ENCODE measurements at places on chromosomes 16 and 17.

- DNase-seq: peak; percentile 88
Measured at GRCh38 chr16:27222249-27223225, 19.2 kb downstream of the KDM8 start.

DNA sequence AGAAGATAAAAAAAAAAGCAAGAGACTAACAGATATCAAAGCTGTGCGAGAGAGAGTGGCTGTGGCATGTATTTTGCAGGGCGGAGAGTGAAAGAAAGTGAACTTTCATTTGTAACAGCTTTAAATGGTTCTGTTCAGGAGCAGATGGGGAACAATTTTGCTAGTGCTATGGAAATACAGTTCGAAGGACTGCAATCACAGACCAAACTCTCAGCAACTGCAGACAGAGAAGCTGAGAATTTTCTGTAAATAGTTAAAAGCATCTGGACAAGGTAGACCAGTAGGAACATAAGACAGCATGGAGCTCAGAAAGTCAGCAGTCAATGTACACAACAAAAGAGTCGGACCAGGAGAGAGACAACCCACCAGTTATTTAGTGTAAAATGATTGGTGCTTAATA, 62.3 kb downstream of the TBX4 start:
- no peak for DNase-seq

- DNase-seq: no peak
Measured at GRCh38 chr16:49488336-49488735, 114.7 kb downstream of the C16orf78 start.

DNA sequence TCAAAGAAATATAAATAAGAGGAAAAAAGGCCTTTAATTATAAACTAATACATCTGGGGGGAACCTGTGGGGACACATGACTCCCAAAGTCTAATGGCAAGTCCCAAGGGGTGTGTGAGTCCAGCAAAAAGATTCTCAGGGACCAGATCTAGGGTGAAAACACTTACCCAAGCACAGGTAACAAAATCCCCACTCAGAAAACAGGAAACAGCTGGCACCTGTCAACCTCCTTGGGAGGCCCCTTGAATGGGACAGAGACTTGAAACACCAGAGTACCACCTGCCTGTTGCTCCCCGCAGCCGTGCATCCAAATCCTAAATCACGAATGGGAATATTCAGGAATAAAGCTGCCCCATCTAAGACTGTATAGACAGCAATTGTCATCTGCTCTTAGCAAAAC, 461.2 kb upstream of the CDH5 start:
- DNase-seq: no peak

DNA sequence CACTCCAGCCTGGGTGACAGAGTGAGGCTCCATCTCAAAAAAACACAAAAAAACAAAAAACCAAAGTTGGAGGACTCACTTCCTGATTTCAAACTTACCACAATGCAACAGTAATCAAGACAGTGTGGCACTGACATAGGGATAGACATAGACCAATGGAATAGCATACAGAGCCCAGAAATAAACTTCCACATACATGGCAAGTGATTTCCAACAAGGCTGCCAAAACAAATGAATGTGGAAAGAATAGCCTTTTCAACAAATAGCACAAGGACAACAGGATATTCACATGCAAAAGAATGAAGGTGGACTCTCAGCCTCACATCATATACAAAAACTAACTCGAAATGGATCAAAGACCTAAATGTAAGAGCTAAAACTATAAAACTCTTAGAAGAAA, 36.8 kb upstream of the RASD1 start:
- no peak for DNase-seq

DNA sequence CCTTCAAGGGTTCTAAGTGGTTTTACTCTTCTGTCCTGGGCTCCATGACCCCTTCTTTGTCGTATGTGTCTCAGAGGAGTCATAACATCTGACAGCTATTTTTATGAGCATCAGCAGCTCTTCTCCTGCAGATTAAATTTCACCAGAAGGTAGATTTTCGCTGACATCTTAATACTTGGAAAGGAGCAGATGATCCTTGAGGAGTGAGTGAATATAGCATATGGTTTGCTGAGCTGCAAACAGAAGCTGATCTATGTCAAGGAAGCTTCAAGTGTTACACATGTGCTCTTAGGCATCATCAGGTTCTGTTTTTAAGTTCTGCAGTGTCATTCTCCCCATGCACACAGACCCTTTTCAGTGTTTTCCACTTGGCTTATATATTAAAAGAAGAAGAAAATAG, 49.2 kb upstream of the MYH2 start:
- no peak for DNase-seq

DNA sequence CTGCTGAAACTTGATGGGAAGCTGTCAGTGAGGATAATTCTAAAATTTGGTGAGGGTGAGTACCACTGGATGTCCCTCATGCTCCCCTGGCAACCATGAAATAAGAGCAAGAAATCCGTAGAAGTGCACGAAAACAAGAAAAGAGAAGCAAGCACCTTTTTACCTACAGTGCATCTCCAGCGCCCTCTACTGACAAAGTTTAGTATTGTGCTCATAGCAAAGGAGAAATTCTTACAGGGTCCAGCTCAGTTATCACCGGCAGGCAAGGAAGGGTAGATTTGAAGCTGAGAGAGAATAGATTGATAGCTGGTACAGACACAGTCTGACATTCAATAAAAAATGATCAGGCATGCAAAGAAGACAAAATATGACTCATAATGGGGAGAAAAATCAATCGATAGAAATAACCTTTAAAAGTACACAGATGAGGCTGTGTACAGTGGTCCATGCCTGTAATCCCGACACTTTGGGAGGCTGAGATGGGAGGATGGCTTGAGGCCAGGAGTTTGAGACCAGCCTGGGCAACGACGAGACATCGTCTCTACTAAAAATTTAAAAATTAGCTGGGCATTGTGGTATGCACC, 28.3 kb upstream of the TEX2 start:
- no peak for DNase-seq

- no peak for DNase-seq
Measured at GRCh38 chr16:49608779-49609178, 235.2 kb downstream of the C16orf78 start.

- no peak for DNase-seq
Measured at GRCh38 chr16:20899071-20899470, 1.1 kb downstream of the DCUN1D3 start.

- DNase-seq: no peak
Measured at GRCh38 chr16:10610499-10611184, 30.2 kb upstream of the EMP2 start.

GRCh38 chr17:82595893-82596292, 52.4 kb downstream of the WDR45B start:
- DNase-seq: no peak

GRCh38 chr16:30786115-30786935, 680 bp downstream of the ZNF629 start:
- peak; percentile 91 for DNase-seq

- DNase-seq: no peak
Measured at GRCh38 chr16:77617996-77618395, 104.3 kb upstream of the NUDT7 start.

- no peak for DNase-seq
Measured at GRCh38 chr16:67025210-67025550, 3.8 kb upstream of the CBFB start.

GRCh38 chr16:84820305-84820684, 510 bp downstream of the CRISPLD2 start:
- DNase-seq: no peak

GRCh38 chr16:61891460-61891859, 144.8 kb downstream of the CDH8 start:
- DNase-seq: no peak

DNA sequence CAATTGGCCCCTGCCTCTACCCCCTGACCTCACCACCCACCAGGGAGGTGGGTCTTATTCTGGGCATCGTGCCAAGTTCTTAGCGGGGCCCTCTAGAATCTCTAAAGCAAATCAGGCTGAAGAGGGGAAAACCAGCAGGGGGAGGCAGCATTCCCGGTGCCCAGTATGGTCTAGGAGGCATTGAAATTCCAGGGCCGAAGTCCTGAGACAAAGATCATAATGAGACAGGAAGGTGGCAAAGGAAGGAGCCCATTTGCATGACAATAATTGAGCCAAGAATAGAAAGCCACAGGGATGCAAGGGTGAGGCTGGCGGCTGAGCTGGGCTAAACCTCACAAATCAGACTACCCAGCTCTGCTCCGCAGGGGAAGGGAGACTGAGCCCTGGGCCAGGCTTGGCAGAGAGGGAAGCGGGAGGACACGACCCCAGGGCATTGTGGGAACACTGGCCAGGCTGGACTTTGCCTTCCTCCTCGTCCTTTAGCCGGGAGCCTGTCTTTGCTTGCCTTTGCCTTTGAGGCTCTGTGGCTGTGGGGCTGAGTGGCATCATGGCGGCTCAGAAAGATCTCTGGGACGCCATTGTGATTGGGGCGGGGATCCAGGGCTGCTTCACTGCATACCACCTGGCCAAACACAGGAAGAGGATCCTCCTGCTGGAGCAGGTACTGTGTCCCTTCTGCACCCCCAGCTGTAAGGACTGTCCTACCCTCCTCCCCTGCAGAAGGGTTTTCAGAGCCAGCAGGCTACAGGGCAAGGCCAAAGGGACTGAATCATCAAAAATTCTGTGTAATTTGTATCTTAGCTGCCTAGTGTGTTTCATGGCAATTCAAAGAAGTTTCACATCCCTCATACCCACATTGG, at the start of gene PIPOX:
Gene PIPOX, plus strand, starts transcription at position 463 of the 860 bp plus-strand sequence. Its CDS starts 85 bp downstream, at position 548.
- DNase-seq: no peak

DNA sequence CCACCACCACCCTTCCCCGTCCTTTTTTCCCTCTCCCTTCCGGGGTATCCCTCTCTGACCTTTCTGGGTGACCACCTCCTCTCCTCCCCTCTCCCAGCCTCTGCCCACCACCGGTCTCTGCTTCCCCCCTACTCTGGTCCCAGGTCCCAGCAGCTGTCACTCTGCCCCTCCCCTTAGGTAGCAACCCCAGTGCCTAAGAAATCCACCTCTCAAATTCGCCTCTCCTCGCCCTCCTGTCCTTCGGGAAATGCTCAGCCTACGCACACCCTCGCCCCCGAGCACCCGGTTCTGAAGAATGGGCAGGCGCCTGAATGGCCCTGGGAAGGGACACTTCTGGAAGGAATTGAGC, 775 bp upstream of the SP6 start:
- no peak for DNase-seq

GRCh38 chr17:30318155-30318554, 15.7 kb downstream of the TMIGD1 start:
- DNase-seq: no peak

DNA sequence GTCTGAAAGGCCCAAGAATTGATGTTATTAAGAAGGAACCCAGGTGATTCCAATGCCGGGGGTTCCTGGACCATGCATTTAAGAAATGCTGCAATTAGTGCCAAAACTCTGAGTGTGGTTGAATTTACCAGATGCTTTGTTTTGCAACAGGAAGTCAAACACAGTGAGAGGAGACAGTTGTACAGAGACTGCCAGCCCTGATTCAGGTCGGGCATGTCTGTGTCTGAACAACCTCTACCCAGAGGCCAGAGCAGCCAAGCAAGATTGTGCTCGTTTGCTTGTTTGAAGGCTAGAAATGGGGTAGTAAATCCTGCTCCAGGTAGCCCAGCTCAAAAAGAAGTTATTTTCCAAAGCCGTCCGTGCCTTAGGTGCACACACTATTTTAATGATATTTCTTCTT, 412.4 kb upstream of the ERCC4 start:
- DNase-seq: no peak

DNA sequence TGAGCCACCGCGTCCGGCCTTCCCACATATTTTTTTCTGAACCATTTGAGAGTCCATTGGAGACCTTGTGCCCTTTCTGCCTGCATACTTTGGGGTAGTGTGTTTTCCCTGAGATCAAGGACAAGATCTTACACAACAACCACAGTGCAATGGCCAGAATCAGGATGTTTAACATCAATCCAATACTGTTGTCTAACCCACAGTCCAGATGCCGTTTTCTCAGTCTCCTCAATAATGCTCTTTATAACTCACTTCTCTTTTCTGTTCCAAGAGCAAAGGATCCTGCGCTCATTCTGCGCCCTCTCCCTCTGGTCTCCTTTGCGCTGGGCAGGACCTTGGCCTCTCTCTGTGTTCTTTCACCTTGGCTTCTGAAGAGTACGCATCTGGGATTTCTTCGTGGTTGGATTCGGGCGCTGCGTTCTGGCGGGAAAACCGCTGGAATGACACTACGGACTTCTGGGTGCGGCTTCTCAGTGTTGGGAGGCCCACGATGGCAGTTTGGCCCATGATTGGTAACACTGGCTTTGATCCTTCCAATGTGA, 16.6 kb downstream of the CBX4 start:
- no peak for DNase-seq

- DNase-seq: no peak
Measured at GRCh38 chr17:60258313-60258712, 108.5 kb downstream of the CA4 start.

DNA sequence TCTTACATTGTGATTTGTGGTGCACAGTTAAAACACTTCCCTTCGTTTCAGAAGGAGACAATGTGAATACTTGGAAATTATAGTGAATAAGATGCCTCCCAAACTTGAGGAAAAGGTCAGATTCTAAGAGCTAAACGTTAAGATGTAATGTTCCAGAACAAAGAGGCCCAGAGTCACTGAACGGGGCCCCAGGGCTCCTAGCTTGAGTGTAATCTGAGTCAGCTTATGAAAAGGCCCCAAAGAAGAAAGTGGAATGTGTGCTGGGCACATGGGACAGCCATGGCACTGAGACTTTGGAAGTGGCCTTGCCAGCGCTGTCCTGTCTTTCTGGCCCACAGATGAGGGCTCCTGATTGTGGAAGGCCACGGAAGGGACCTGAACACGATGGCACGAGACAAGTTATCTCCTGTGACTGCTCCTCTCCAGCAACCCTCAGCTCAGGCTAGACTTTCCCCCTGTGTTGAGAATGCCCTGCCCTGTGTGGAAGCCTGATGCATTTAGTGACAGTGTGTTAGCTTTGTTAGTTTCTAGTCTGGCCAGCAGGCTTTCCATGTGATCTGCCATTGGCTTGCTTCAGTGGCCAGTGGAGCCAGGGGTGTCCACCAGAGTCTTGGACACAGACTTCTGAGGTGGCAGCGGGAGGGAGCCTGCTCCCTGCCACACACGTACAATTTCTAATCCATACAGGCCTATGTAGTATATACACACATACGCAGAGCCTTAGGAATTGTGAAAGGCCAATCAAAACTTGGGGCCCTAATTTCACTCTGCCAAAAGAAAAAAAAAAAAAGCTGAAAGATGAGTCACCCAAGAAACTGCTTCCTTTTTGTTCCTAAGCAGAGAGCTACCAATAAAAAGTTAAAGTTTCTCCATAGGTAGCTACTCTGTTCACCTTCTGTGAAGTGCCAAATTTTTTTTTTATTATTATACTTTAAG, 13.1 kb downstream of the SPATA33 start:
- no peak for DNase-seq

- DNase-seq: peak; percentile 92
Measured at GRCh38 chr17:57902800-57903759, 52.1 kb downstream of the CUEDC1 start.

Data from H54 (cell line).